ENCODE measurements at places on chromosomes 2 and 18.

- DNase-seq: no peak
Observed at GRCh38 chr2:27441958-27442919, at the start of gene KRTCAP3. Gene KRTCAP3 (plus strand): TSS chr2:27442381. CDS start chr2:27442413, 32 bp downstream.

GRCh38 chr2:88022669-88022921 is 6.2 kb upstream of the RNU2-63P start:
- DNase-seq: no peak

DNA sequence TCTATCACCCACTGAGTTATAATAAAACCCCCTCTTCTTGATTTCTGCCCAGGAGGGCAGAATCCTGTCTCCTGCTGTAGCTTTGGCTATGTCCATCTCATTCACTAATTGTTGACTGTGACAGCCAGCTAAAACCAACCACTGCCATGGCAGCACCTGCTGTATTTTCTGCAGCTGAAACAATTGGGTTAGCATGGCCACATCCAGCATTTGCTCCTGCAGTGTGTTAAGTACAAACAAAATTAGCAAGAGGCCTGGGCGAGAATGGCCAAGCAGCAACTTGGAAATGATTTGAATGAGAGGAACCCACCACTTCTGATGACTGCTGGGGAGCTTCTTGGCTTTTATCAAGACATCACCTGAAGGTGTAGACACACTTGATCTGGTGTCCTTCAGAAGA is 89.4 kb upstream of the LRRTM1 start:
- no peak for DNase-seq

- DNase-seq: no peak
Observed at GRCh38 chr18:79935499-79935898, 16.0 kb downstream of the SLC66A2 start.

DNA sequence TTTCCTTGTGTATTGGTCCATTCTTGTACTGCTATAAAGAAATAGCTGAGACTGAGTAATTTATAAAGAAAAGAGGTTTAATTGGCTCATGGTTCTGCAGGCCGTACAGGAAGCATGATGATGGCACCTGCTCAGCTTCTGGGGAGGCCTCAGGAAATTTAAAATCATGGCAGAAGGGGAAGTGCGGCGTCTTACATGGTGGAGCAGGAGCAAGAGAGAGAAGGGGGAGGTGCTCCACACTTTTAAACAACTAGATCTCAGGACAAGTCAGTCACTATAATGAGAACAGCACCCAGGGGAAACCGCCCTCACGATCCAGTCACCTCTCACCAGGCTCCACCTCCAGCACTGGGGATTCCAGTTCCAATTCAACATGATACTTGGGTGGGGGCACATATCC is 54.3 kb downstream of the MSH2 start:
- DNase-seq: no peak

DNA sequence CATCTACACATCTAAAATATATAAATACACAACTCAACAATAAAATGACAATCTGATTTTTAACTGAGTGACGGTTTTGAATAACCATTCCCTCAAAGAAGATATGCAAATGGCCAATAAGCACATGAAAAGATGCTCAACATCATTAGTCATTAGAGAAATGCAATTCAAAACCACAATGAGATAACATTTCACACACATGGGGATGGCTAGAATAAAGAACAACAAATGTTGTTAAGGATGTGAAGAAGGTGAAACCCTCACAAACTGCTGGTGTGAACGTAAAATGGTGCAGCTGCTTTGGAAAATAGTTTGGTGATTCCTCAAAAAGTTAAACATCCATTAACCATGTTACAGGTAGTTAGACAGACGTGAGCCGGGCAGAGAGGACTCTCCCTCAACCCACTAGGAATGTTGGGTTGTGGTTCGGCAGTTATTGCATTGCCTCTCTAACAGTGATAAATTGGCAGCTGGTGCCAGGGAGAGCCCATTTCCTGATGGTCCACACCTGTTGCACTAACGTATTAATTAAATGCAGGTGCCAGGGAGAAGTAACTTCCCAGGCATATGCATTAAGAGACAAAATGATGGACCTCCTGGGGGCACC is 22.3 kb upstream of the DUSP2 start:
- no peak for DNase-seq

DNA sequence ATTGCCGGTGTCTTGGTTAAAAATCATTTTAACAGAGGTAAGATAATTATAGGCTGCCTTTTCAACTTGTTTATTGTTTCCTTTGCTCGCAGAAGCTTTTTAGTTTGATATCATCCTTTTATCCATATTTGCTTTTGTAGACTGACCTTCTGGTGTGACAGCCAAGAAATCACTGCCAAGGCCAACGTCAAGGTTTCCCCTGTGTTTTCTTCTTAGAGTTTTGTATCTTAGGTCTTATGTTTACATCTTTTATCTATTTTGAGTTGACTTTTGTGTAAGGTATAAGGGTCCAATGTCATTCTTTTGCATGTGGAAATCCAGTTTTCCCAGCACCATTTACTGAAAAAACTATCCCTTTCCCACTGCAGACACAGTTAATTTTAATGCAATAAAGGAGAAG is 129.0 kb upstream of the ZFP36L2 start:
- DNase-seq: no peak

DNA sequence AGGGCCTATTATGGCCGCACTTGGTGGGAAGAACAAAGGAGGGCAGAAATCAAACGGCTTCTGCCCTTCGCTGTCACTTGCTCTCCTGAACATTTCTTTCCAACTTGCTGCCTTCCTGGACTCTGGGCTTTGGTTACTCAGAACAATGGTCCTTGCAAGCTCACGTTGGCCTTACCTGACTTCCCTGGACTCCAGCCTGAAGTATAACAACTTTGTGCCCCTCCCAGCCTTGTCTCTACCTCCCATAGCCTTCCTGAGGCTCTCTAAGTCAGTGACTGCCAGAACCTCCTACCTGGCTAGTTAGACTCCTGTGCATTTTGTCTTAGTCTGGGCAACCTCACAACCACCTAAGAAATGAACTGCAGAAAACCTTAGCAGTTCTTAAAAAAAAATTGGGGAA is 30.2 kb upstream of the ITPRID2 start:
- DNase-seq: no peak

- no peak for DNase-seq
Observed at GRCh38 chr18:3269241-3269913, 7.4 kb downstream of the MYL12B start.

- no peak for DNase-seq
Observed at GRCh38 chr2:13508671-13509070, 791.9 kb downstream of the TRIB2 start.

DNA sequence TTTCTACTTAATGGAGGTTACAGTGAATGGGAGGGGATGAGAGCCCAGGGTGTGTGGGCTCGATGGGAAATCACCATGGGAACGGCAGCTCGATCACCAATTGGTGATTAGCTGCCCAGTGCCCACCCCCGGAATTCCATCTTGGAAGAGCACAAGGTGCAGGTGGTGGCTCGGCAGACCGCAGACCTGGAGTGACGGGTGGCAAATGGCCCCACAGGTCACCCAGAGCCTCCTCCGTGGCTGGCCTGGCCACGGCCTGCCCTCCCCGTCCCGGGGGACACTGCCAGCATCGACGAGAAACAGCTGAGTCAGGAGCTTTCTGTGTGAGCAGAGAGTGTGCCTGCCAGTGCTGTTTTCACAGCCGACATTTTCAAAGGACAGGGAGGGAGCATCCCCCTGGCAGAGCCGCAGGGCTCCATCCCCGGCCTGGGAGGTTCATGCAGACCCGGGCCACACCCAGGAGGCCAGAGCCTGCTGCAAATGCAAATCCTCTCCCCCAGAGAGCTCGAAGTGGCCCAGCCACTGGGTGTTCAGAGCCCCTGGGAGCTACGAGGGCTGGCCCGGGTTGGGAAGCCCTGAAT is 176.4 kb upstream of the MYT1L start:
- no peak for DNase-seq

- DNase-seq: no peak
Observed at GRCh38 chr2:224751996-224752698, 36.0 kb upstream of the CCDC195 start.

DNA sequence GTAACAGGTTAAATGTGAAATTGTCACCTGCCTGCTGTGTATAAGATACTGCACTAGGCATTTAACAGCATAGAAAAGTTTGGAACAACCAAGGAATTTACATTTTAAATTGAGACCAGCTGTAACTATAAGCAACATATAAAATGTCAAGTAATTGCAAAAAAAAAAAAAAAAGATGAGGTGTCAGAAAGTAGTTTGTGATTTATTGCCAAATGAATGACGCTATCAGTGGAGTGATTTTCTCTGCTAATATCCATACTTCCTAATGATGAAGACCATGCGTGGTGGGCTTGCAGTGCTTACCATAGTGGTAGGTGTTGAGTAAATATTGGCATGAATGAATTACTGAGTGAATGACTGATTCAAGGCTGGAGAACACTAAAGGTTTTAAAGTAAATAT is 73.3 kb downstream of the OSBPL6 start:
- DNase-seq: no peak

- no peak for DNase-seq
Observed at GRCh38 chr2:225771701-225772100, 372.2 kb downstream of the NYAP2 start.

DNA sequence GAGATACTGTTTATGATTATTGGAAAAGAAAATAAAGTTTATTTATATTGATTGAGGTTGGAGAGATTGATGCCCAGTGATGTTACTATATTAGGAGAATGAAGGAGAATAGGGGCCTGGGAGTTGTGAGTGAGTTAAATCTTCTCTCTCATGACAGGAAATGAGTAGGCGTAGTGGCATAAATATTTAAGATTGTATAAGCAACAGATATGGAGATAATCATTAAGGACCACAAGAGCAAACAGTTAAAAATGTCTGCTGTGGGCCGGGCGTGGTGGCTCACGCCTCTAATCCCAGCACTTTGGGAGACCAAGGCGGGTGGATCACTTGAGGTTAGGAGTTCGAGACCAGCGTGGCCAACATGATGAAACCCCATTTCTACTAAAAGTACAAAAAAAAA is 62.7 kb downstream of the PTRHD1 start:
- DNase-seq: no peak

- no peak for DNase-seq
Observed at GRCh38 chr2:6770006-6770405, 95.7 kb downstream of the CMPK2 start.

- DNase-seq: no peak
Observed at GRCh38 chr2:233400961-233401360, 46.7 kb downstream of the DGKD start.

DNA sequence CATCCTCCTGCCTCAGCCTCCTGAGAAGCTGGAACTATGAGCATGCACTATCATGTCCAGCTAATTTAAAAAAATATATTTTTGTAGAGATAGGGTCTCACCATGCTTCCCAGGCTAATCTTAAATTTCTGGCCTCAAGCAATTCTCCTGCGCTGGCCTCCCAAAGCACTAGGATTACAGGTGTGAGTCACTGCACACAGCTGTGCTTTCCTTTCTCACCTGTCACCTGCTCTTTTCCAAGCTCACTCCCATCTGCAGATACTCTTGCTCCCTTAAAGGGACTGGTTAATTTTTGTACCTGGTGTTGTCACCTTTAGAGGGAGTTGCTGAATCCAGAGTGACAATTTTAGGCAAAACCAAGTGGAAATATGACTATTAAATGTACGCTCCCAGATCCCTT is 178.2 kb downstream of the LOXHD1 start:
- DNase-seq: no peak

- no peak for DNase-seq
Observed at GRCh38 chr2:190478572-190479195, 55.8 kb downstream of the NEMP2 start.

DNA sequence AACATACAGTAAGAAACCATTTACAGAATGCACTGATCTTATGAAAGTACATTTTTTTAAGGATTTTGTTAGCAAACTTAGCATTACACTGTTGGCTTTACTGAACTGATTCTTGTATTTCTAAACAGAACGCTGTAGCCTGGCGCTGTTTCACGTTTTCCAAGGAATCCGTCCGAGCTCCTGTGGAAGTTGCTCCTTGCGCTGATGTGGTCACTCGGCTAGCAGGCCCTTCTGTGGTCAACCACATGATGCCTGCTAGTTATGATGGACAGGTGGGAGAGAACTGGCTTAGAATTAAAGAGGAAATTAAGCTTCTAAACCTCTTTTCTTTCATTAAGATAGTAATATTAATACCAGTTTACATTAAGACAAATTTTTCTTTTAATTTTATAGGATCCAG is 76.8 kb downstream of the CEP192 start:
- DNase-seq: no peak

GRCh38 chr2:200353120-200353519 is 46.6 kb downstream of the SPATS2L start:
- DNase-seq: no peak

DNA sequence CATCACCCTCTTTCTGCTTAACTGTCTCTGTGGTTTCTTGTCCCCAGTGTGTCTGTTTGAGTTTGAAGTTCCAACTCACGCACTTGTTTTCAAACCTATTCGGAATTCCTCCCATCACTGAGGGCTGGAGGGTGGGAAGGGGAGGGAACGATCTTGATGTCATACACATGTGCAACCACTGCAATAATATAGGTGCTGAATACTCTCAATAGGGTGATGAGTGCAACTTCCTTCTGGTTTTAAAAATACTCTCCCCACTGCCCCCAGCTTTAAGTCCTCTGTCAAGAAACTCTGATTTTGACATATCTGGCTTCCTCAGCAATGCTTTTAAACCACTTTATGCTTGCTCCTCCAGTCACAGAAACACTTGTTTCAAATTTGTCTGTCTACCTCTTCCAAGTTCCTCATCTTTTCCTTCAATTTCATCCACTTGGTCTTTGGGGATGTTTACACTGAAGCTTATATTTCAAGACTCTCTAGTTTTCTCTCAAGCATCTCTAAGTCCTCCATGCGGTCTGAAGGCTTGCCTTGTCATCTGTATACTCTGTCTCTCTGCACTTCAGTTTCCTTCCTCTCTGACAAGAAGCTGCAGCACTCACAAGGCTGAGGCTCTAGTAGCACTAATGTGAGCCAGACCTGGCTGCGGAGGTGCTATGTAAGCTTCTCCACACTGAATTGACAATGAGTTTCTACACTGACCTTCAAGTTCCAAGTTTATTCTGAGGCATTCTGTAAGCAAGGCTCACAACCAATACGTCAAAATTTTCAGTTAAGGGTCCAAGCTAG is 422.3 kb downstream of the ZEB2 start:
- no peak for DNase-seq

GRCh38 chr2:35168351-35168750 is 1187.2 kb upstream of the CRIM1 start:
- DNase-seq: no peak

- DNase-seq: no peak
Observed at GRCh38 chr2:62999905-63000304, 50.7 kb upstream of the OTX1 start.

DNA sequence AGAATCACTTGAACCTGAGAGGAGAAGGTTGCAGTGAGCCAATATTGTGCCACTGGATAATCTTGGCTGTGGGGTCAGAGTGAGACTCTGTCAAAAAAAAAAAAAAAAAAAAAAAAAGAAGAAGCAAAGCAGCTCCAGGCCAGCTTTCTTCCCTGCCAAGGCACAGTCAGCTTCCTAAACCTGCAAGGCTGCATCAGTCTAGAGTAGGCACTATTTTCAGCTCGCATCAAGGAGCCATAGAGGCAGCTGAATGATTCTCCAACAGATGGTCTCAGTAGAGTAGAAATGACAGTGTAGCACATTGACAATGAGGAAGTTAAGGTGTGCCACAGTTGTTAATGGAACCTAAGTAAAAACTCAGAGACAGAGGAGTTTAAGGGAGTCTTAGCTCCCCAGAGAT is 35.6 kb downstream of the BMP10 start:
- peak; percentile 93 for DNase-seq

- peak; percentile 41 for DNase-seq
Observed at GRCh38 chr2:171598713-171599319, 76.5 kb downstream of the CYBRD1 start.
